Activated T-cell treated with anti-CD3 and anti-CD28 coated beads, Interleukin-2, amount 50 U/mL, for 72 hours (primary cell): ENCODE measurements at places on chromosomes 2 and 18. TPM values are rescaled to one million over a fixed set of nuclear protein-coding genes. Genes with fewer than 3 reads are reported as not detected.

GRCh38 chr2:189297446-189297845 is 117.9 kb upstream of the COL5A2 start:
- H3K27me3 ChIP-seq = no peaks in the 10 kb centered on the region
- no peak overlapping the region for H3K27ac ChIP-seq
- no peak for DNase-seq
- peak overlapping the region; percentile 34 for H3K4me3 ChIP-seq
- H3K36me3 ChIP-seq = peaks cover 6% of the 10 kb centered on the region

DNA sequence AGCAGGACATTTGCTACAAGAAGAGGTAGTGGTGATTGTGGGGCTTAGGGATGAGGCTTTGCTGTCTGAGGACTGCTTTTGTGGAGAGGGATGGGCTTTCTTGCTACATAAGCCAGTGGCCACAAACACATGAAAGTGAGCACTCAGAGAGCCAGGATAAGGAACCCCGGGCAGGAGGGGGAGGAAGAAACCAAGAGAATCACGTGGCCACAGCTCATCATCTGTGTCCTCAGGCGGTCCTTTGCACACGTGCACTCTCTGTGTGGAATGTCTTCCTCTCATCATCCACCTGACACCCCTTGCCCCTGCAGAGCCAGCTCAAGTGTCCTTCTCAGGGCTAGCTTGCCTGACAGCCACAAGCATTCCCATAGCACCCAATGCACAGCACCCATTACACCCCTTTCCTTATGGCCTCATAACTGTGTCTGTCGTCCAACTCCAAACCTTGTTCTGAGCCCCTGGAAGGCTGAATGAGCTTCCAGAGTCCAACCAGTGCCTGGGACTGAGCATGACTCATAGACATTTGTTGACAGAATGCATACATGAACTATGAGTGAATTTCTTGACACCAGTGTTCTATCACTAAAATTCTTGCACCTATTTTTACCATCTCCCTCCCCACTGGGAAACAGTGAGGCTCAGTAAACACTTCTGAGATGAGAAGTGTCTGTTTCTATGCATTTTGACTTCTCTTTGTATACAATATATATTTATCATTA is 398.3 kb downstream of the ALK start:
- no peaks in the 10 kb centered on the region for H3K4me1 ChIP-seq
- H3K4me3 ChIP-seq = no peak overlapping the region
- no peak overlapping the region for H3K27ac ChIP-seq
- H3K27me3 ChIP-seq = no peaks in the 10 kb centered on the region

Gene GALNT14
- 0.81 TPM for total RNA-seq

DNA sequence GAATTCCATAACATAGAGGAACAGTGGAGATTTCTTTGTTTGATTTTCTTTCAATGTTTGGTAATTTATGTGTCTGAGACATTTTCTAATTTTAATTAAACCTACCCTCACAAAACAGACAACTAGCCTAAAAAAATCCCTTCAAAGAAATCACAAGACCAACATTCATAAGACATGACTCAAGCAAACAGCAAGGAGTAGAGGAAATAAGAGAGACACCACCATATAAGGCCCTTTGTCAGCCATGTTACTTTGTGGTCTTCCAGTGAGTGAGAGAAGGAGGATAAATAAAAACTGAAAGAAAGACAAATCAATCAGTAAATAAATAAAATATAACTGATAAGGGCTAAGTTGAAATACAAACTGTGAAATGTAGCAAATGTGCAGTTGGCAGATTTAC is 830.8 kb upstream of the SLC39A10 start:
- no peak overlapping the region for H3K27ac ChIP-seq
- H3K4me1 ChIP-seq = no peaks in the 10 kb centered on the region
- H3K36me3 ChIP-seq = no peaks in the 10 kb centered on the region
- no peak for DNase-seq
- H3K27me3 ChIP-seq = no peaks in the 10 kb centered on the region

DNA sequence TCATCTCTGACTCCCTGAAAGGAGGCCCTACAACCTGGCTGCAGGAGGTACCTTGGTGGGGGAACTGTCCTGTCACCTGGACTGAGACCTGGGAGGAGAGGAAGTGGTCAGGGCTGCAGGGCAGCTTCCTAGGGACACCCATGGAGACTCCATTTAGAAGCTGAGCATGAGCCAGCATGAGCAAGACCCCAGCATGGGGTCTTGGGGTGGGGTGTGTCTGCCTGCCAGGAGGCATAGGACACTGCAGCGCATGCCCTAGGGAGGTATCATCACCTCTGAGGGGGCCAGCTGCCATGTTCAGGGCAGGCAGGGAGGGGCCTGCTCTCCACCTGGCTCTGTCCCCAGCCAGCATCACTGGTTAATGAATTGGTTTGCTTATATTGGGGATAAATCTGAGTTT is 249.7 kb downstream of the CELF4 start:
- H3K4me1 ChIP-seq = no peaks in the 10 kb centered on the region
- no peaks in the 10 kb centered on the region for H3K27me3 ChIP-seq
- no peak overlapping the region for H3K27ac ChIP-seq
- H3K4me3 ChIP-seq = no peak overlapping the region

- H3K27me3 ChIP-seq = no peaks in the 10 kb centered on the region
- H3K4me1 ChIP-seq = peaks cover 9% of the 10 kb centered on the region
- no peak overlapping the region for H3K27ac ChIP-seq
- H3K36me3 ChIP-seq = peaks cover 18% of the 10 kb centered on the region
- H3K4me3 ChIP-seq = no peak overlapping the region
- no peak for DNase-seq
These were observed 11.1 kb upstream of the MOCOS start for GRCh38 chr18:36176177-36176584.

Gene HOXD12
- total RNA-seq = not detected

DNA sequence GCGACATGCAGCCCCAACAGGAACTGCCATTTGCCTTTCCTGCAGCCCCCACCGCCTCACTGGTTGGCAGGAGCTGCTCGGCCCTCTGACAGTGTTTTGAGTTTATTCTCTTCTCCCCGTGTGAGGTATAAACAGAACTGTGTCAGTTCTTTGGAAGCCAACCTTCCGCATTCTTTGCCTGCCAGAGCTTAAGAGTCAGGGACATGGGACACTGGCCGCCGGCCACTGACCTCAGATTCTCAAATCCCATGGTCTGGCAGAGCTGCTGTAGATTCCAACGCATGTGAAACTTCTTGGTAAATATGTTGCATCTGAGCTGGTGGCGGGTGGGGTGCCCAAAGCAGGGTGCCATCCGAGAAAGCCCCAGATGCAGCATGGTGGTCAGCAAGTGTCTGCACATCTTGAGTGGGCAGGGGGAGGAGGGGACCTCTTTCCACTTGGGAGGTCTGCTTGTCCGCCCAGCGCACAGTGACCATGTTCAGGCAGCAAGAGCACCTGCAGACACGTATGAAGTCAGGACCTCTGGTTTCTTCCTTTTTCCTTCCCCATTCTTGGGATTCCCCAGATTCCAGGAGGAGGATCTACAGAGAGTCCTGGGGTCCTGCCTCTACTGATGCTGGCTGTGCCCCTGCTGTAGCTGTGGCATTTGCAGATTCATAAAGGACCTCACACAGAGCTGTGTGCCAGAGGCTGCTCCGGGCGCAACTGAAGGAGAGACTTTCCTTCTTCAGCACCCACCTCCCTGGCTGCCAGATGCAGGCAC is 23.8 kb downstream of the ASB18 start:
- H3K4me1 ChIP-seq = peaks cover 5% of the 10 kb centered on the region
- peaks cover 28% of the 10 kb centered on the region for H3K27me3 ChIP-seq
- DNase-seq = no peak
- no peak overlapping the region for H3K27ac ChIP-seq
- no peak overlapping the region for H3K4me3 ChIP-seq

Gene CIB4
- total RNA-seq = not detected

Gene SH3BP4
- total RNA-seq = 1.6 TPM
